ENCODE measurements at places on chromosomes 3 and 15. TPM values are rescaled to one million over a fixed set of nuclear protein-coding genes. Genes with fewer than 3 reads are reported as not detected.

The CPN2 gene
- total RNA-seq: not detected

The GP9 gene
- not detected for total RNA-seq

The DAPK2 gene
- 8.5 TPM for total RNA-seq

The ALDH1L1 gene
- 0.49 TPM for total RNA-seq

The KBTBD13 gene
- not detected for total RNA-seq

The FOXB1 gene
- 5.9 TPM for total RNA-seq

The CLRN1 gene
- not detected for total RNA-seq

The EHD4 gene
- 9.3 TPM for total RNA-seq

The SLC38A3 gene
- 1.8 TPM for total RNA-seq
